ENCODE measurements at places on chromosomes 2 and 18.

DNA sequence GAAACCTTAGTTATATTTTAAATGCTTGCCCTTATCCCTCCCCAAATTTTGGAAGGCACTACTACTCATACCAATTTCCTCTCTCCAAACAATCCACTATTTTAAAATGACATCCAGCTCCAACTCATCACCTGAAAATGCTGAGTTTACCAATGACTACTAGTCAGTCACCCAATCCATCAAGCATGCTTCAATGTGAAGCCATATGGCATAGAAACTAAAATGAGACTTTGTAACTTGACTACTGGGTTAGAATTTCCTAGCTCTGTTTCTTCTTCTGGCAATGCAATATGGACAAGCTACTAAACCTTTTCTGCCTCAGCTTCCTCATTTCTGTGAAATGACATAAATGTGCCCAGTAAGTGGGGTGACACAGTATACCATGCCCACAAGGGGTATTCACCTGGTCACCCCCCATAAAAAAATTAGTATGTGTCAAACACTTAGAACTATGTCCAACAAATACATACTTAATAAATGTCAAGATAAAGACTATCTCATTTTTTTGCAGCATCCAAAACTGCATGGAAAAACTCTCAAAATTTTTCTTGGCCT lies 10.0 kb upstream of the STPG4 start:
- DNase-seq: no peak

- DNase-seq: no peak
Measured at GRCh38 chr2:118521272-118521671, 326.2 kb downstream of the EN1 start.

DNA sequence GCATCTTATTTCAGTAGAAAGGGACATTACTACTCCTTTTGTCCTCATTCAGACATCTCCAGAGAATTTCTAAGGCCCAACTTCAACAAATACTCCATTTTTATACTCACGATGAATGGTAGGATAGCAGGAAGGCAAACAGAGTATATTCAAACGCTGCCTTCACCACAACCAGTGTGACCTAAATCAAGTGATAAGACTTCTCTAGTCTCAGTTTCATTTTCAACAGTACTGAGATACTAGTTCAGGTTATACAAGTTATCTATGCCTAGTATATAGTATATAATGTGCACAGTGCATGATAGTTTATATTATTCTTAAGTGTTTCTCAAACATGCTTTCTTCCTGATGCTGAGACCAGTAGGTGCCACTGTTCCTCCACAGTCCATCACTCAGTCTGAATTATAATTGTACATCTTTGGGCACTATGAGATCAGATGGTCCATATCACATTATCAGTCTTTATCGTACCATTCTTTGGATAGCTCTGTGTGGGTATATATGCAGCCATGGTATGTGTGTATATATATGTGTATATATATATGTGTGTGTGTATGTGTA lies 66.3 kb upstream of the RPE start:
- DNase-seq: no peak

DNA sequence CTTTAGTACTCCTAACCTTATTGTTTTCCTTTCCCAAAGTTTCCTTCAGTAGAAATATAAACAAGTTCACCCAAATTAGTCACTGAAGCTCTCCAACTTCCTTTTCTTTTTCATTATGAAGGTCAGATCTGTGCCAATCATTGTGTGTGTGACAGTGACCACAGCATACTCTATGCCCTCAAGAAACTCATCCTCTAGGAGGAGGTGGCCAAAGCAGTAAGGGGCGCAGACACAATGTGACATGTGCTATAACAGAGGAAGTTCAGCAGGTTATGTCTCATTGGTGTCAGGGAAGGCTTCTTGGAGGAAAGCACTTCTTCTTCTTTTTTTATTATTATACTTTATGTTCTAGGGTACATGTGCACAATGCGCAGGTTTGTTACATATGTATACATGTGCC lies 60.0 kb upstream of the PSME4 start:
- no peak for DNase-seq

- no peak for DNase-seq
Measured at GRCh38 chr18:12939162-12939561, 8.6 kb upstream of the SEH1L start.

- DNase-seq: no peak
Measured at GRCh38 chr18:34710458-34710914, 388 bp downstream of the DTNA start.

DNA sequence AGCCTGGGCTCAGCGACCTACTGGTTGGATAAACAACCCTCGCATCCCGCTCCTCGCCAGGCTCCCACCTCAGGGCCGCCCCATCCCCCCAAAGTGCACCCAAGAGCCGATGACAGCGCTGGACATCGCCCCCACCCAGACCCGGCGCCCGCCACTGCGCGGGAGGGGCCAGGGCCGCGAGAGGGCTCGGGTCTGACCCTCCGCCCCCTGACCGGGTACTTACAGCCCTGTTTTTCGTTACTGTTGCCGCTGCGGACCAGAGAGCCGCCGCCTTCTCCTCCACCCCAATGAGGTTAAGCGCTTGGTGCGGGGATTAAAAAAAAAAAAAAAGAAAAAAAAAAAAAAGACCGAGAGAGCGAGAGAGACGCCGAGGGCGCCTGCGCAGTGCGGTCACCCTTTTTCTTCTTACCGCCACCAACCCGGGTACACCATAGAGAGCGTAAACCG lies at the start of gene CLASP1:
TSS of gene CLASP1 (minus strand) at position 314 of the 447 bp plus-strand sequence. CDS start 43,567 bp downstream, outside the sequence.
- DNase-seq: peak; percentile 74

DNA sequence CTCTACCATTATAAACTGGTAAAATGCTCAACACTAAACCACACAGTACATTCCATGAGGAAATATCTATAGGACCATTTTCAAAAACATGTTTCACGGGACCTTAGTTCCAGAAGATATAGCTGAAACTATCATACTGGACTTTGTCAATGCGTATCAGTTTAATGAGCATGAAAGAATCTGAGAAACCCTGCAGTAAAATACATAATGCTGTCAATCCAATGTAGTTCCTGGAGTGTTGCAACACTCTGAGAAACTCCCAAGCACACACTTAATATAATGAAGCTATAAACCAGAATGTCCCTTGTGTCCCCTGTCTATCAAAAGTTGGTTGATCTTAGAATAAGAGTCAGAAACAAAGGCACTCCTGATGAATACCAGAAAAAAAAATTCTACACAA lies 16.2 kb downstream of the IWS1 start:
- no peak for DNase-seq

DNA sequence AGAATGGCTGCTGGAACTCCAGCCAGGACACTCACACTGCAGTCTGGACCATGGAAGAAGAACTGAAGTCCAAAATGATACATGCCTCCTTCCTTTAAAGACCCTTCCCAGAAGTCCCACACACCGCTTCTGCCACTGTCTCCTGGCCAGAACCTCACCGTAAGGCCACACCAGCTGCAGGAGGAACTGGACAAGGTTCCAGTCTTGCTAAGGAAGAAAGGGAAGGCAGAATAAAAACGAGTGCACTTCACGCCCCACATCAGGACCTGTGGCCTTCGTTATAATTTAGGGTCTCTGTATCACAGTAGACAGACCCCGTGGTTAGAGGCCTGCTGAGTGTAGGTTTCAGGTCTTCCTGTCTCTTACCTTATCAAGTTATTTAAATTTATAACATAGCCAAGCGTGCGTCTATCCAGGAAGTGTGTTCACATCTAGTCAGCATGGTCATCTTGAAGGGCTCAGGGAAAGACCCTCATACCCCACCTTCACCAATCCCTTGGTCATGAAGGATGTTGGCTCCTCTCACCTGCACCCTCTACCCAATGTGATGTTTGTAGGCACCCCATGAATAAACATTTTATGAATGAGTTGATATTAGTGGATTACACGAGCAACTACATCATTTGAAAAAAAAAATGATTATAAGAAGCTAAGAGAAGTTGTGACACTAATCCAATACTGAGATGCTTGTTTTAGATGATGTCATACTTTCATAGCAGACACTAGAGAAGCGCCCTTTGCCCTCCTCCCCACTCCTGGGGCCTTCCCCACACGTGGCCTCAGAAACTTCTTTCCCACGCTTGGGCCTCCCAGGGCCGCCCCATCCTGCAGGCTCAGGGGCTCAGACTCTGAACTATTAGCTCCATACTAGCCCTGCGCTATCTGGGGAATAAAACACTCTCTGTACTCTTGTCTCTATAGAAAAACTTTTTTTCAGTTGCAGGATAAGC lies 157.6 kb downstream of the FAM210A start:
- no peak for DNase-seq

GRCh38 chr2:40315683-40316082 lies 136.2 kb downstream of the SLC8A1 start:
- DNase-seq: peak; percentile 49

GRCh38 chr2:42368817-42369531 lies 8.0 kb upstream of the COX7A2L start:
- DNase-seq: no peak

- DNase-seq: no peak
Measured at GRCh38 chr2:193539188-193539587, 1344.5 kb upstream of the TMEFF2 start.

- peak; percentile 19 for DNase-seq
Measured at GRCh38 chr2:121502246-121502645, 28.4 kb upstream of the RNU4ATAC start.

DNA sequence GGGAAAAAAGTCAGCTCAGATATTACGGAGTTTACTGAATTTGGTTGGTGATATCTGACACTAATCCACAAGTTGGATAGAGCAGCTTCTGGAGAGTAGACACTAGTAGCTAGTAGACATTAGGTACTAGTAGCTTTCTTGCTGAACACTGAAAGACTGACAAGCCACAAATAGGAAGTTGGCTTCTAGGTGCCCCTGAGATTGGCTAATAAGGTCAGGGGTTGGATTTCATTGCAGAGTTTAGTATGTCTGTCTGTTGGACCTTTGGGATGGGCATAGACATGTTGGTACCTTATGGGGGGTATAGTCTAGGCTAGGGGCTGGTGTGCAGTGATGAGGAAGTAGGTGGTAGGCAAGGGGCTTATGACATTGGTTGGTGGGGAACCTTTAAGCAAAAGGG lies 164.9 kb upstream of the LRRTM1 start:
- DNase-seq: no peak

DNA sequence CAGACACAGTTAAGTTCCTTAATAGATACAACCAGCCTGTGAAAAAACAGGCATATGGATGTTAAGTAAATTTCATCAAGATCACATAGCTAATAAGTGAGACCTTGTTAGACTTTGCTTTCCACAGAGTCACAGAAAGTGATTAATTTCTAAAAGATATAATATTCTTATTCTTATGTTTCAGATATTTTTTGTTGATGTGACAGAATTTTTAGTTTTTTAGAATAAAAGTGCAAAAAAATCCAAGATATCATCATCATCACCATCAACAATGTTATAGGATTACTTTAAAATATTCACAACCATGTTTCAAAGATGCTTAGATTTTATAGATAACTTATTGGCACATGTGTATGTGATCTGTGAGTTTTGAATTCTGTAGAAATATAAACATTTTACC lies 132.3 kb upstream of the ITGA4 start:
- no peak for DNase-seq

Data from MG63 (cell line).